ENCODE measurements at places on chromosomes 3 and 15. TPM values are rescaled to one million over a fixed set of nuclear protein-coding genes. Genes with fewer than 3 reads are reported as not detected.
A peak's percentile ranks its signal among the peaks of the same experiment; 100 is the strongest.

DNA sequence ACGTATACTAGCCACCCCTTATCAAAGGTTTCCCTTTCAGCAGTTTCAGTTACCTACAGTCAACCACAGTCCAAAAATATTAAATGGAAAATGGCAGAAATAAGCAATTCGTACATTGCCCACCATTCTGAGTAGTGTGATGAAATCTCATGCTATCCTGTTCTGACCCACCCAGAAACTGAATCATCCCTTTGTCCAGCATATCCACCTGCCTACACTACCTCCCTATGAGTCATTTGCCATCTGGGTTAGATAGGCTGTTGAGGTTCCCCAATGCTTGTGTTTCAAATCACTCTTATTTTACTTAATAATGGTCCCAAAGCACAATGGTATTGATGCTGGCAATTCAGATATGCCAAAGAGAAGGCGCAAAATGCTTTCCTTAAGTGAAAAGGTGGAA, 15.3 kb upstream of the PHC3 start:
- DNase-seq = no peak

DNA sequence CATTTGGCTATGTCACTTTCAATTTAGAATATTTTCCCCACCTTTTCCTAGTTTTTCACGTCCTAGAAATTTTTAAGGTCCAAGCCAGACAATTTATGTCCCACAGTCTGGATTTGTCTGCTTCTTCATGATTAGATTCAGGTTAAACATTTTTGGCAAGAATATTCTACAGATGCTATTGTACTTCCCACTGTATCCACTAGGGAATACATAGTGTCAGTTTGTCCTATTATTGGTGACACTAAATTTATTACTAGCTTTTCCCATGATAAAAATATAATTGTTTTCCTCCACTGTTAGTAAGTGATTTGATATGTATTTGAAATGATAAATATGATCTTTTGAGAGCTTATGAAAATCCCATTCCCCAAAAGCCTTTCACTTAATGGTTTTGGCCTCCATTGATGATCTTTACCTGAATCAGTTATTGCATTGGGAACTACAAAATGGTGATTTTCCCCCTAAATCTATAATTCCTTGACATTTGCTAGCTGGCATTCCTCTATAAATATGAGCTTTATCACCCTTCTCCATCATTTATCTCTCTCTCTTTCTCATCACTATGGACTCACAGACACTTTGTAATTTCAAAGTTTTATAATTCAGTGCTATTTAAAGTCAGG, 8.3 kb downstream of the ARL14 start:
- DNase-seq = no peak

DNA sequence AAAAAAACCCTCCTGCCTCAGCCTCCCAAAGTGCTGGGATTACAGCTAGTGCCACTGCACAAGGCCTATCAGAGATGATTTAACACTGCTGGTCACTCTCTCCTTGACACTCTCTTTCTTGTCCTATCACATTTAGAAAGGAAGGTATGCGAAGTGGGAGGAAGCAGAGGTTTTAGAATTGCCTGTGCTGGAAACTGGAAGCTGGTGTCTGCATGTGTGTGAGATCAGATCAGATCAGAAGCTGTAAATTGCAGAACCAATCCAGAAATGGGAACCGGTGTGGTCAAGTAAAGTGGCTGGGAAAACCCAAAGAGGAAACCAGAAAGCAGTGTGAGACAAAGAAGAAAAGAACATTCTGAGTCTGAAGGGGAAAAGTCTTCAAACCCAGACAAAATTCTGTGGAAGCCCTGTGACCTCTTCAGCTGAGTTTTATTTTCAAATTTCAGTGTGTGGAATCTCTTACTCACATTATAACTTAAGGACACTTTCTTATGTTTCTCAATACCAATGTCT, 2.8 kb downstream of the EFHB start:
- no peak for DNase-seq

NECTIN3 gene
- total RNA-seq = 16.6 TPM

ASB14 gene
- total RNA-seq = 2.5 TPM

- no peak for DNase-seq
Measured at GRCh38 chr3:143771258-143771657, 77.0 kb downstream of the SLC9A9 start.

DNA sequence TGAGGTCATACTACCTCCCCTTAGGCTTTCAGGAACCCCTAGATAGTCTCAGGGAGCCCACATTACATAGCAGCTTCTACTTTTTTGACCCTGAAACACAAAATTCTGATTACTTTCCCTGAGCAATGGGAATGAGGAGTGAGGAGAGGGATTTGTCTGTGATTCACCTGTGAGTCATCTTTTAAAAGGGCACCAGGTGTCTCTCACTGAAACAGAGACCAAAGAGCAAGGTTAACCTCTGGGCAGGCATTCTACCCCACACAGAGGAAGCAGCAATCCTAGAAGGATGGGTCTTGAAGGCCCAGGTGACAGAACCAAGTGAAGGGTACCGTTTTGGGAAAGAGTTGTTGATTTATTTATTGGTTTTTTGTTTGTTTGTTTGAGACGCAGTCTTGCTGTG, 31.1 kb upstream of the UBE2E2 start:
- no peak for DNase-seq

DNA sequence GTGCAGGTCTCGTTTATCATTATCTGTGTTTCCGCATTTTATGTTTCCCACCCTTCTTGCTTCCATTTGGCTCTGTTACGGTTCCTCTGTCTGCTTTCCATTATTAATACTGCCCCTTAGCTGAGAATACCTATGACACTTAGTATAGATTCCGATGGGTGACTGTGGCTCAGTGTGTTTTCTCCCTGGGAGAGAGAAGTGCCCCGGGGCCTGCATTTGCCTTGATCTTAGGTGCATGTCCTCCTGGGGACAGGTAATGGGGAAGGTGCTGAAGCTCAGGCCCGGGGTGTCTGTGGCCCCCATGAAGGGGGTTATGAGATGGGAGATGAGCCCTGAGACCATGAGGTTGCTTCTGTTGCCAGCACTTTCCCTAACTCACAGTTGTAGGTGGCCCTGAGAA, 43.4 kb upstream of the PCSK6 start:
- peak; percentile 23 for DNase-seq

DNA sequence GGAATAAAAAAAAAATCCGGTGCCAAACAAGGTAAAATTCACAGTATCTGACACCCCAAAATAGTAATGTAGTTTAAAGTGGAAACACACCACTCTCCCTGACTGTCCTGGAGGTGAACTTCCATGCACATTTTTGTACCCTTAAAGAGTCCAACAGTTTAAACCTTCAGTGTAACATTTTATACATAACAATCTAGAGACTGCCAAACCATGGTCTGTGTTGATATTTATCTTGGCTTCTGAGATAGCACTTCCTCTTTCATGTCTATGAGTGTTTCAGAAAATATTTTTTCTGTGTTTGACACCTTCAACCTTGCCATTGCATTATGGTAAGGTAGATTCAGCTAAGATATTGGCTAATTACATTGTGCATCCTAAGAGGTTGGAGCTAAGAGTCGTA, 13.9 kb downstream of the TMEM45A start:
- DNase-seq = no peak

GRCh38 chr3:129940086-129940485, 34.4 kb upstream of the TRH start:
- no peak for DNase-seq

TRIM42 gene
- not detected for total RNA-seq

- DNase-seq = no peak
Measured at GRCh38 chr3:101941318-101942040, 92.2 kb downstream of the NFKBIZ start.

ADAMTS17 gene
- 3.6 TPM for total RNA-seq

SAMMSON gene
- not detected for total RNA-seq

FEZF2 gene
- not detected for total RNA-seq

GRCh38 chr3:172203522-172204258, 164.3 kb downstream of the FNDC3B start:
- DNase-seq = no peak

PCSK6 gene
- total RNA-seq = 19.9 TPM

DNA sequence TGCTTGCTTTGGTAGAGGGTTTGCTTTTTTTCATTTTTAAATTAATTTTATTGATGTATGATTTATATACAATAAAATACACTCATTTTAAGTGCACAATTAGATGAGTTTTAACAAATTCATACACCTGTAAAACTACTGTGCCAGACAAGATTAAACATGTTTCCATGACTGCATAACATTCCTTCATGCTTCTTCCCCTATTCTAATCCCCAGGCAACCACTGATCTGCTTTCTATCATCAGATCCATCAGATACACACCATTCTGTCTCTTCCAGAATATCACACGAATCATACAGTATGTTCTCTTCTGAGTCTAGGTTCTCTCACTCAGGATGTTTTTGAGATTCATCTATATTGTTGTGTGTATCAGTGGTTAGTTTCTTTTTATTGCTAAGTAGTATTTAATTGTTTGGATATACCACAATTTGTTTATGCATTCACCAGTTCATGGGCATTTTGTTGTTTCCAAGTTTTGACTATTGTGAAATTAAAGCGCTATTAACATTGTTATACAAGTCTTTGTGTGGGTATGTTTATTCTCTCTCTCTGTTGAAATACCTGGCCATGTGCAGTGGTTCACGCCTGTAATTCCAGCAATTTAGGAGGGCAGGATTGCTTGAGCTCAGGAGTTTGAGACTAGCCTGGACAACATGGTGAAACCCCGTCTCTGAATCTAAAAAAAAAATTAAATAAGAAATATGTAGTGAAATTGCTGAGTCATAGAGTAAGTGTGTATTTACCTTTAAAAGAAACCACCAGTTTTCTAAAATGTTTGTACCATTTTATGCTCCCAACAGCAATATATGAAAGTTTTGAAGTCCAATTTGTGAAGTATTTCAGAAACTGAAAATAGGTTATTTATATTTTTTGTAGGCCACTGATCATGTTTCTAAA, 7.0 kb upstream of the TFG start:
- no peak for DNase-seq

DNA sequence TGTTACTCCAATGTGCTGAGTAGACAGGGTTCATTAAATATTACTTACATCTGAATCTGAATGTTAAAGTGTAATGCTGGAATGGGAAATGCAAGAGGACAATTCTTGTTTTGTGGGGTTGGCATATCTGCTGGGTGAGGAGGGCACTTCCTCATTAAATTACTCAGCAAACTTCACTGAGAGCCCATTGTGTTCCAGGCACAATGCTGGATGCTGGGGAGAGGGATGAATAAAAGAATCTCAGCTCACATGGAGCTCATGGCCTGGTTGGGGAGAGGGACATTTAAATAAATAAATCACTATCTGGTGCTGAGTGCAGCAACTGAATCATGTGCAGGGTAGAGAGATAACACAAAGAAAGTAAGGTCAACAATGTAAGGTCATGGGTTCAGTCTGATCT, 199.2 kb upstream of the CFAP20DC start:
- DNase-seq = no peak

DNA sequence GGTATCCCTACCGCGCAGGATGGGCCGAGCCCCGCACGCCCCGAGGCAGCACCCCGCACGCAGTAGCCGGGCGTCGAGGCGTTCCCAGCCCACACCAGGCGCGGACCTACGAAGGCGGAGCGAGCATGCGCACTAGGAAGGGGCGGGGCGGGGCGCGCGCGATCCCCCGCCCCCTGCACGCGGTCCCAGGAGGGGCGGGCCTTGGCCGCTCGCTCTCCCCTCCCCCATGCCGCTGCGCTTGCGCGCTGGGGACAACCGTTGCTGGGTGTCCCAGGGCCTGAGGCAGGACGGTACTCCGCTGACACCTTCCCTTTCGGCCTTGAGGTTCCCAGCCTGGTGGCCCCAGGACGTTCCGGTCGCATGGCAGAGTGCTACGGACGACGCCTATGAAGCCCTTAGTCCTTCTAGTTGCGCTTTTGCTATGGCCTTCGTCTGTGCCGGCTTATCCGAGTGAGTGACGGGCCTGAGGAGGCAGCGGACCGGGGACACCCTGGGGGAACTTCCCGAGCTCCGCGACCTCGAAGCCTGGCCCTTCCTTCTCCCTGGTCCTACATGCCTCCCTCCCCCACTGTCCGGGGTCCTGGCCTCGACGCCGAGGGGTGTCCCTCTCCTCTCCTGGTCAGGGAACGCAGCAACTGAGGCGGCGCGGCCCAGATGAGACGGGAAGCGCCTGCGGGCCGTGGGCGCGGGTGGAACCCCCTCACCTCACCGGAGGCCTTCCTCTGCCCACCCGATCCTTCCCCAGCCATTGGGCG, at the start of gene SPESP1:
SPESP1 (plus strand) TSS at position 258 of the 755 bp plus-strand sequence; CDS start at position 387, 129 bp downstream.
- peak; percentile 62 for DNase-seq

GRCh38 chr3:72047221-72047871, 262.4 kb upstream of the PROK2 start:
- no peak for DNase-seq

GRCh38 chr15:71790081-71790480, 20.3 kb upstream of the NR2E3 start:
- DNase-seq = no peak

GRCh38 chr3:21216598-21216997, 534.4 kb downstream of the ZNF385D start:
- no peak for DNase-seq

NRROS gene
- 2.4 TPM for total RNA-seq

- no peak for DNase-seq
Measured at GRCh38 chr3:7062714-7063113, 201.8 kb downstream of the GRM7 start.

ADAMTS7 gene
- total RNA-seq = 20.8 TPM

DNA sequence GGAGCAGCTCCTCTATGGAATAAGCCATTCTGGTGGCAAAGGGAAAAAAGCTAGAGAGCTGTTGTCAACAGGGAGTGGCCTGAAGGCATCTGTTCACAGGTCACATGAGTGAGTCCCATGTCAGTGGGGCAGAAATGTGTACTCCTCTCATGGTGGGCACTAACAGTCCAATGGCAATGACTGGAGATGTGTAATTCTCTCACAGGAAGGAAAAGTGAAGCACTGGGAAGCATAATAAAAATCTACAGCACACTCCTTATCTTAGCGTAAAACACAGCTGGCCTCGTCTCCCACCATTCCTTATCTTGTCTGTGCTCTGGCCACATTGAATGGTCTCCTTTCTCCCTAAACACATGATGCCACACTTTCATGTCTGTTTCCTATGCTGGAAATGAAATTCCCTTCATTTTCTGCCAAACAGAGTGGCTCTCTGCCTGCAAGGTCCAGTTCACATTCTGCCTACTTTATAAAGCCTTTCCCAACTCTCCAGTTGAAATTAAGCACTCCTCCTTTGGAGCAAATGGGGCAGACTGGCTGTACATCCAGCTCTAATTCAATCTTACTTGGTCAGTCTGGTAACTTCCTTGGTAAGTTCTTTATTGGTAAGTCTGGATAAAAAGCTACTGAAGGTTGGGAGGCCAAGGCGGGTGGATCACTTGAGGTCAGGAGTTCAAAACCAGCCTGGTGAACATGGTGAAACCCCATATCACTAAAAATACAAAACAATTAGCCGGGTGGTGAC, 139.8 kb downstream of the RPL22L1 start:
- no peak for DNase-seq

TF gene
- 4.1 TPM for total RNA-seq

PATL2 gene
- total RNA-seq = 4.5 TPM

KCNMB2 gene
- 2.8 TPM for total RNA-seq

All from right atrium auricular region (tissue), 2 donors.